ENCODE measurements at places on chromosomes 3 and 15.
A peak's percentile ranks its signal among the peaks of the same experiment; 100 is the strongest.

DNA sequence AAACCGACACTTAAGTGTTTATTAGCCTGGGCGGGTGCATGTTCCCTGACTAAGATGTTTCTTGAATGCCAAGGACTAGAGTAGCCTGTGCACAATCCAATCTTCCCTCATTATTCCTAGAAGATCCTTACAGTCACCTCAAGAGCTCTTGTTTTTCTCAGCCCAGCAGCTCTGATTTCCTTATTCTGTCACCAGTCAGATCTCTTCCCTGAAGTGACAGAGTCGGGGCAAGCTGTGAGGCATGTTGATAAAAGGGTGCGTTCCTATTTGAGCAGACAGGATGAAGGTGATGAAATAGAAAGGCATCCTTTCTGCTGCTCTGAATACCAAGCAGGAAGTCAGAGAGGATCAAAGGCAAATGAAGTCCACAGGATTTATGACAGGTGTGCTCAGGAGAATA lies 125.6 kb upstream of the MCTP2 start:
- no peak for DNase-seq

GRCh38 chr3:156460206-156460611 lies 94.7 kb downstream of the SSR3 start:
- no peak for DNase-seq

- DNase-seq: peak; percentile 67
Measured at GRCh38 chr15:78457101-78457500, 19.1 kb downstream of the IREB2 start.

GRCh38 chr15:64209680-64210334 lies 47.0 kb upstream of the PPIB start:
- peak; percentile 74 for DNase-seq

- no peak for DNase-seq
Measured at GRCh38 chr3:45905755-45906154, 19.4 kb downstream of the CCR9 start.

GRCh38 chr3:103712320-103713008 lies 1277.6 kb downstream of the ZPLD1 start:
- DNase-seq: peak; percentile 1

DNA sequence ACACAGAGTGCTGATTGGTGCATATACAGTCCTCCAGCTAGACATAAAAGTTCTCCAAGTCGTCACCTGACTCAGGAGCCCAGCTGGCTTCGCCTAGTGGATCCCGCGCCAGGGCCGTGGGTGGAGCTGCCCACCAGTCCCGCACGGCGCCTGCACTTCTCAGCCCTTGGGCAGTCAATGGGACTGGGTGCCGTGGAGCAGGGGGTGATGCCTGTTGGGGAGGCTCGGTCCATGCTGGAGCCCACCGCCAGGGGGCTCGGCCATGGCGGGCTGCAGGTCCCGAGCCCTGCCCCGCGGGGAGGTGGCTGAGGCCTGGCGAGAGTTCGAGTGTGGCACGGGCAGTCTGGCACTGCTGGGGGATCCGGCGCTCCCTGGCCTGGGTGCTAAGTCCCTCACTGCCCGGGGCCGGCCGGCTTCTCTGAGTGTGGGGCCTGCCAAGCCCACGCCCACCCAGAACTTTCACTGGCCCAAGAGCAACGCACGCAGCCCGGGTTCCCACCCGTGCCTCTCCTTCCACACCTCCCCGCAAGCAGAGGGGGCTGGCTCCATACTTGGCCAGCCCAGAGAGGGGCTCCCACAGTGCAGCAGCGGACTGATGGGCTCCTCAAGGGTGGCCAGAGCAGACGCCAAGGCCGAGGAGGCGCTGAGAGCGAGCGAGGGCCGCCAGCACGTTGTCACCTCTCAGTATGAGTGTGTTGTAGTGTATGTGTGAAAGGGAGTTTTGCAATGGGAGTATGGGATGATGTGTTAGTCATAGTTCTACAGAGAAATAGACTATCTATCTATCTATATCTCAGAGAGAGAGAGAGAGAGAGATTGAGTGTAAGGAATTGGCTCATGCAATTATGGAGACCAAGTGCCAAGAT lies 69.0 kb downstream of the UBE2E2 start:
- no peak for DNase-seq

DNA sequence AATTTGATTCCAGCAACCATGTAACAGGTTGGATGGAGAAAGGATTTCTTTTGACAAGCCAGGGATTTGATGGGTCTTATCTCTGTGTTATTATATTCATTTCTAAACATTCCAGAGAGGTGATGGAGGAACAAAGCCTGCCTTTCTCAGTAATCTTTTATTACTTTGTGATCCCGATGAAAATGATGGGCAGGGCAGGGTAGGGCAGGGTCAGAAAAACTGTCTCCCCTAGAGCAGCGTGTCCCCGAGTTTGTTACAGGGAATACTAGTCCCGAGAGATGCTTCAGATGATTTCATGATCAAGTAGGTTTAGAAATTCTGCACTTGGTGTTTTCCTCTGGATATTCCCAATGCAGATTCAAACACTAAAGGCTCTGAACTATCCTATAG lies 111.8 kb upstream of the RGMA start:
- no peak for DNase-seq
